ENCODE measurements at places on chromosomes 7 and 10.

DNA sequence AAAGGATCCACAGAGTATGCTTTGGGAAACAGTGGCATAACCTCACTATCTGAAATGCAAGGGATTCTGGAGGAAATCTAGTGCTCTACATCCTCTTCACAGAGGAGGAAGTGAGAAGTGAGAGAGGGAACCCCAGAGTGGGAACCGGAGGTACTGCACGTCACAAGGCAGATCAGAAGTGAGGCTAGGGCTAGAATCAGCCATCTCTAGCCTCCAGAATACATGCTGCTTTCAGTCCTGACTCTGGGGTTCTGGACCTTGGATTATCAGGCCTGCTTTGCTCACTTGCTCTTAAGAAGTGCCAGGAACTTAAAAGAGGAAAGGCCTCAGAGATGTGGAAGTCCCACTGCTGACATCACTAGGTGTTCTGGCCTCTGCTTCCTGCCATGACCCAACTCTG lies 25.7 kb downstream of the ZNF503 start:
- DNase-seq = peak; percentile 59

DNA sequence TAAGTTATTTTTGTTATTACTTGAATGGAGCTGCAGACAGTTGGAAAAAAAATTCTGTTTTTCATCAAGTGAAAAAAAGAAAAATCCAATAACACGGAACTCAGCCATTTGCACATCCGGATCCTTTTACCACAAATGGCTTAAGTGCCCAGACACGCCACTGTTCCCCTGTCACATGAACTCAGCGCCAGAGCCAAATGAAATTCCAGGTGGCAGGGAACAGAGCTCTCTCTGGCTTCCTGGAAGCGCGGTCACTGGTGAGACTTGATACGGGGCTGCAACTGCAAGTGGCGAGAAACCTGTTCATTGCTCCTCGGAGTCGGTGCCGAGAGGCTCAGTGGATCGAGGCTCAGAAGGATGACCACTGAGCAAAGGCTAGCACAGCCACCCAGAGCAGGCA lies 60.8 kb upstream of the NPTX2 start:
- DNase-seq = no peak

DNA sequence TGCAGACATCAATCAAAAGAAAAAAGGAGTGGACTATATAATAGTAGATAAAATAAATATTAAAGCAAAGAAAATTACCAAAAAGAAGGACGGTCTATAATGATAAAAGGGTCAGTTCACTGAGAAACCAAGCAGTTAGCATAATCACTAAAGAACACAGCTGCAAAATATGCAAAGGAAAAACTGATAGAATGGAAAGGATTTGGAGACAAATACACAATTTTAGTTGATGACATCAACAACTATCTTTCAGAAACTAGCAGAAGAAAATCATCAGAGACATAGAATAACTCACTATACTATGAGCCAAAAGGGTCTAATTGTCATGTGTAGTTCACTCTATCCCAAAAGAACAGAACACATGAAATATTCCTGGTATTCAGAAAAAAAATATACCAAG lies 316.4 kb upstream of the IGFBP3 start:
- no peak for DNase-seq

GRCh38 chr7:30650421-30650808 lies 31.8 kb downstream of the CRHR2 start:
- DNase-seq = no peak

DNA sequence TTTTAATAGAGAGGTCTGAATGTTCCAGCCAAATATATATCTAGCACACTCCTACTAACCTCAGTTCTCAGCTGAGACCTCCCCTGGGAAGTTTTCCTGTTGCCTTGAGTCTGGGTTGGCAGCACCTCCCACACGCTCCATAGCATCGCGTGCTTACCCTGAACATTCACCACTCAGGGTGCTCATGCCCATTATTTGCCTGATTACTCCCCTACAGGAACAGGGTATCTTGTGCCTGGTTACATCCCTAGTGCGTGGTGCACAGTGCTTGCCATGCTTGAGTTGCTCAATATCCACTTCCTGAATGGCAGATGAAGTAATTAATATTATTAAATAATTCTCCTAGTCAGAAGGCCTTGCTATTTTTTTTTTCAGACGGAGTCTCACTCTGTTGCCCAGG lies 269.9 kb upstream of the IMMP2L start:
- no peak for DNase-seq

GRCh38 chr7:34208878-34209621 lies 303.7 kb downstream of the BMPER start:
- no peak for DNase-seq

DNA sequence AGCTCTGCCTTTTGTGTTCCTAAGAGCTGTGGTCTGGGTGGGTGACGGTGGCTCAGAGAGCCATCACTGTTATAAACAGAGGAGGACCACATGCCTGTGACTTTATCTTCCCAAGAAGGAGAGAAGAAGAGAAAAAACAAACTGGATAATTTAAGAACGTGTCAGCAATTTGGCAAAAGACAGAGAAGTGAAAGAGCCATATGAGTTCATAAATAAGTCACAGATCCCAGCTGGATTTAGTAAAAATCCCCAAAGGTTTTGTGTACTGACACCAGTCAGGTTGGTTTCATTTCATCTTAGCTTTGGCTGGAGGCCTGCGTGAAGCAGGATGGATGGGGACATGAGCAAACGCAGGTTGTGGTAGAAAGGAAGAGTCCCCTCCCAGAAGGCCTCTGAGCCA lies 120.7 kb downstream of the CXCL12 start:
- DNase-seq = no peak

- DNase-seq = no peak
Measured at GRCh38 chr10:117946525-117947070, 100.1 kb downstream of the RAB11FIP2 start.

GRCh38 chr10:126108693-126109092 lies 212.3 kb downstream of the FANK1 start:
- DNase-seq = no peak

DNA sequence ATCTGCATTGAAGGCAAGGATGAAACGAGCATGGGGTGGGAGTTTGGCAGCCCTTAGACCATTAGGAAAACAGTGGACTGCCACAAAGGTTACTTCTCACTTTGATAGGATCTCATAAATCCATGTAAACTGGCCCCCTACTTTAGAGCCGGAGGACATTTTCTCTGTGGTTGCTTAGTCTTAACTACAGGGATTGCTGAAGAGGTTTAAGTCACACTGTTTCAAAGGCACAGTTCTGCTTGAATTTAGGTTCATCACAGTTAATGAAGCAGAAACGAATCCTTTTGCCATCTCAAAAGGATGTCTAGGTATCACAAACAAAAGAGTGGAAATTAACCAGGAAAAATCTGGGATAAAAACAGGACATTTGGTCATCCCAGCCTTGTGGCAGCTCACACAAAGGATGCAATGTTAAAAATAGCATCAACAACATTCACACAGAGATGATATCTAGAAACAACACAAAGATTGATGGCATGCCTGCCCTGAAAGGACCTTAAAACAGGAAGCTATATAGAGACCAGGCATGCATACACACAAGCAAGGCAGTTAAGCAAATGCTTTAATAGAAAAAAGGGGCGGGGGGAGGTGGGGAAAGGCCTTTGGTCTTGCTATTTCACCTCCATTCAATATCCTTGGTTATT lies 74.0 kb downstream of the DOCK4 start:
- peak; percentile 60 for DNase-seq

GRCh38 chr7:106277976-106278375 lies 6.8 kb downstream of the NAMPT start:
- no peak for DNase-seq

- DNase-seq = no peak
Measured at GRCh38 chr7:113004726-113005454, 81.7 kb downstream of the GPR85 start.

- no peak for DNase-seq
Measured at GRCh38 chr10:126935263-126935946, 30.2 kb downstream of the DOCK1 start.

DNA sequence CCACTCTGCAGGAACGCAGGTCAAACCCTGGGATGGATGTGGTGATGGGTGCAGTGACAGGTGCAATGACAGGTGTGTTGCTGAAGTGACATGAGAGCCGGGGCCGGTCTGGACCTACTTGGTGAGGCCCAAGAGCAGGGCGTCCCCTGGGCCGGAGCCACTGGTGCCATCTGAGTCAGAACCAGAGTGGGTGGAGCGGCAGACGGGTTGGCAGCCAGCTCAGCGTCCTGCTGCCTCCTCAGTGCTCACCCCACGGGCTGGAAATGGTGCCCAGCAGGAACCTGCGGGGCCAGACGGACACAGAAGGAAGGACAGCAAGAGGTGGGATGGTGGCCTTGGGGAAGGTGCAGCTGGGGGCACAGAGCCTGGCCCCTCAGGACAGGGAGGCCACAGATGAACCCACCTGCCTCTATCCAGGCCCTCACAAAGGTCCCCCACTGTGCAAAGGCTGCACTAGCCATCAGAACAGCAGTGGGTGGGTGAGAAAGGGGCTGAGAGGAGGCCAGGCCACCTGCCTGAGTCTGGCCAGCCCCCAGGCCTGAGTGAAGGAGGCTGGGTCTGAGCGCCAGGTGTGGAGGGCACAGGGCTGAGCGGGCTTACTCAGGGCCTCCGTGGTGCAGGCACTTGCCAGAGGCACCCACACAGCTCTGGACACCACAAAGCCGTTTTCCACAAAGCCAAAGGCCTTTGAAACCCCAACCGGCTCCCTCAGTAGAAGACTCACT lies 129.0 kb upstream of the PPP2R2D start:
- no peak for DNase-seq

GRCh38 chr10:19812976-19813375 lies 3.3 kb upstream of the PLXDC2 start:
- DNase-seq = no peak

- DNase-seq = peak; percentile 36
Measured at GRCh38 chr10:122786269-122786668, 59.4 kb downstream of the CUZD1 start.

DNA sequence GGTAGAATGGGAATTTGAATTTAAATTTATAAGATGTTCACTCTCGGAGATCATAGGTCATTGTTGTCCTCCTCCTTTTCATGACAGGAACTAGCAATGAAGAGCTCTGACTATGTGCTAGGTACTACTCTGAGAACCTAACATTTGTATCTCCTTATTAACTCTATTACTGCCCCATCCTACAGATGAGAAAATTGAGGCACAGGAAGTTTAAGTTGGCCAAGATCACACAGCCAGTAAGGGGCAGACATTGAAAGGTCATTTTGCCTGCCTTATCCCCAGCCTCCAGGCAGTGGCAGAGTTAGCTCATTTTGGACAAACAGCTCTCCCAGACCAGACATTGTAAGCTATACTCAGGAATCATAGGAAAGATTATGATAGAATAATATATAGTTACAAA lies 6.0 kb downstream of the SRGN start:
- DNase-seq = no peak

DNA sequence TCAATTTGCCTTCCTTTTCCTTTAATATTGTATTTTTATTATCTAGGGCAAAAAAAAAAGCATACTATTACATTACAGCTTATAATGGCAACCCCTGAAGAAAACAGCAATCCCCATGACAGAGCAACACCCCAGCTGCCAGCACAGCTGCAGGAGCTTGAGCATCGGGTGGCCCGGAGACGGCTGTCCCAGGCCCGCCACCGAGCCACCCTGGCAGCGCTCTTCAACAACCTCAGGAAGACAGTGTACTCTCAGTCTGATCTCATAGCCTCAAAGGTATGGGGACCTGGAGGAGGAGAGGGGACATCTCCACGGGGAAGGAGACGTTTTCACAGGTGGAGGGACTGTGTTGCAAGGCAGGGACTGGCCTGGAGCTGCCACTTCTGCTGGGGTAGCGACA lies 6.8 kb downstream of the STRA8 start:
- DNase-seq = peak; percentile 48

- DNase-seq = no peak
Measured at GRCh38 chr10:49056356-49056755, 59.0 kb downstream of the VSTM4 start.

GRCh38 chr7:30994206-30995100 lies 30.7 kb downstream of the GHRHR start:
- no peak for DNase-seq

DNA sequence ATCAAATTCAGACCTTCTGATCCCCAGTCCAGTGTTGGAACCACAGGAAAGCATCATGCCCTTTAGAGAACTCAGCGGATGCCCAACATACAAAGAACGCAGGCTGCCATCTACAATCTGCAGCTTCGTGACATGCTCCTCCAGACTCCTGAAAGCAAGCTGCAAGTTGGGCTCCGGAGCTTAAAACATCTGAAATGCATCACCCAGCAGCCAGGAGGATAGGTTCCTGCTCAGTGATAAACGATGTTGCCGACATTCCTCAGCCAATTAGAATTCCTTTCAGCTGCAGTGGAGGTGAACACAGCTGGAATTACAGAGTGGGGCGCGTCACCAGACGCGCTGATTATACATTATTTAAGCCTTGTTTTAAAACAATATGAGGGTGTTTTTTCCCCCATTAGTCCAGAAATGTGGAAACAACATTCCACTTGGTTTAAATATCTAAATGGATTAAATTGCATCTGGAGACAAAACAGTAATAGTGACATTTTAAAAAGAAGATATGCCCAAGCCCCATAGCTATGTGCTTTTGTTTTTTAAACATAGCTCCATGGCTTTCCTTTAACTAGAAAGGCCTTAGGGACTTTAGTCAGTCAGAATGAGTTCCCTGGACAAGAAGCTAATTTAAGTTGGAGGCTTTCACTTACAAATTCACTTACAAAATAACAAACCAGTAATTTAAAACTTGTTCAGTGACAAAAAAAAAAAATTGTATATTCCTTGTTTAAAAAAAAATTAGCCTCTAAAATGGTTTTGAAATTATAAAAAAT lies 6.3 kb downstream of the SMURF1 start:
- no peak for DNase-seq

- no peak for DNase-seq
Measured at GRCh38 chr10:16483241-16483917, 38.3 kb downstream of the C1QL3 start.

GRCh38 chr7:142629588-142630260 lies 119.5 kb upstream of the PRSS1 start:
- DNase-seq = no peak

DNA sequence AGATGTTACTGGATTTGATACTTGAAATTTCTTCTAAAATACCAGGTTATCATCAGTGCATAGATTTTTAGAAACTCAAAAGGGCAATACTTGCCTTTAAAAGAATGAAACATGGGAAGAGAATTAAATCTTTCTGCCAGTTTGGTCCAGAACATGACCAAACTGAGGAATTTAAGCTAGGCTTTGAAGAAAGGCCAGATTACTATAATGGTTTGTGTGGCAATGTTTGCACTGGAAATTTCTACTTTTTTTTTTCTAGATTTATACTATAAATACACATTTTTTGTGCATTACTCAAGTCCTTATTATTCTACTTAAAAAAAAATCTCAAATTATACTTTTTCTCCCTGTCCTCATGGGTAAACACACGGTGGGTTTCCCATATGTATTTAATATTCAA lies 9.2 kb downstream of the MKX start:
- no peak for DNase-seq
